ENCODE measurements at places on chromosomes 6 and 20. TPM values are rescaled to one million over a fixed set of nuclear protein-coding genes. Genes with fewer than 3 reads are reported as not detected.

Gene VGLL2
- total RNA-seq = not detected

Gene GPX6
- not detected for total RNA-seq

Gene CRISP3
- total RNA-seq = not detected

Gene CYP24A1
- total RNA-seq = not detected

Gene ADTRP
- total RNA-seq = 10.6 TPM

Gene GNMT
- 0.60 TPM for total RNA-seq

Gene ARMH2
- total RNA-seq = not detected

Gene SLC22A2
- total RNA-seq = not detected

Gene ADRM1
- total RNA-seq = 188 TPM

Gene ADAM33
- total RNA-seq = not detected

DNA sequence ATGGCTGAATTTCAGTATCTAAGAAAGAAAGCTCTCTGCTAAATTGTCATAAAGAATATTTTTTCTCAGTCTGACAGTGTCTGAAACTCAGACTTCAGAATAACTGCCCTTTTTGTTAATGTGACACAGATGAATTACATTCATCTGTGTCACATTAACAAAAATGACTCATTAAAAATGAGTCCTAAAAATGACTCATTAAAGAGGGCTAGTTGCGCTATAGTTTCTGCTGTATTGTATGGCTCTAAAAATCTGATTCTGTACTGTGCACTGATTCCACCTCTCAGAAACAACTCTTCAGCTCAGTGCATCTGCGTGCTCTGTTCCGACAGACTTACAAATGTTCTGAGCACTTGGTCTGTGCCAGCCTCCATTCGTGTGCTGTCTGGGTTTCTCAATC is 15.0 kb downstream of the RNF114 start:
- H3K27me3 ChIP-seq = no peaks in the 10 kb centered on the region
- H3K4me3 ChIP-seq = no peak overlapping the region
- no peaks in the 10 kb centered on the region for H3K4me1 ChIP-seq
- no peak for DNase-seq
- H3K27ac ChIP-seq = no peak overlapping the region
- H3K36me3 ChIP-seq = peaks cover 52% of the 10 kb centered on the region

DNA sequence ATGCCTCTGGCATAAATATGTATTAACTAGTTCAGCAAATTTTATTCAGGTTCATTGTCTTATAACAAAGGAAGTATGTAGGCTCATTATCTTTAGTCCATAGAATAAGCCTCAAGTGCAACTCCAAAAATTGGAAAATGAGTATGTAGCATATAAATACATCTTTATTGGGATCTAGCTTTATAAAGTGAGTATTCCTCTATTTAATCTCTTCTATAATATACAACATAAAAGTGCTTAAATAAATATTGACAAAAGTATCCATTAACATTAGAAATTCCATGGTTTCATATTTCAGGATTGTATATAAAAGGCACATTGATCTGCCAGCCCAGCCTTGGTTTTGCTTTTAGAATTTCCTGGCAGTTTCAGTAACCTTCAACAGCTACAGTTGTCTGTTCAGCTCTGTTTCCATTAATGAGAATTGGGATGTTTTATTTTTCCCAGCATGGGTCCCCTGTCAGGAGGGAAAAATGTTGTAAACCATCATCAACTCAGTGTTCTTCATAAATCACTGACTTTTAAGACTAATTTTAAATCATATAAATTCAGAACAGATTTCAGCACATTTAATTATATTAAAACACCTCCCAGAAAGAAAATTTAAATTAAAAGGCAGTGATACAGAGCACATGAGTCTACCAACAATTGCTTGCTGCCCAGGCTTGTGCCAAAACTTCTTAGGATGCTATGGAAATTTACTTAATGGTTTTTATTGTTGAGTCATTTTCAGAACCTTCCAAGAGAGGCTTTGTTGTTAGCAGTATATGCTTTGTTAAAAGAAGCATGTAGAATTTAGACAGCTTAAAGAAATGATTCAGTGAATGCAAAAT is 119.7 kb downstream of the ADGRG6 start:
- H3K4me1 ChIP-seq = no peaks in the 10 kb centered on the region
- no peaks in the 10 kb centered on the region for H3K36me3 ChIP-seq
- peaks cover 12% of the 10 kb centered on the region for H3K27me3 ChIP-seq
- no peak overlapping the region for H3K27ac ChIP-seq
- DNase-seq = no peak
- no peak overlapping the region for H3K4me3 ChIP-seq

- H3K36me3 ChIP-seq = no peaks in the 10 kb centered on the region
- no peak overlapping the region for H3K27ac ChIP-seq
- no peaks in the 10 kb centered on the region for H3K27me3 ChIP-seq
Observed at GRCh38 chr6:70210462-70210861, 92.4 kb downstream of the COL9A1 start.

GRCh38 chr6:107550906-107551305 is 61.0 kb downstream of the SOBP start:
- no peak for DNase-seq
- H3K27me3 ChIP-seq = peaks cover 13% of the 10 kb centered on the region
- H3K27ac ChIP-seq = no peak overlapping the region
- no peak overlapping the region for H3K4me3 ChIP-seq
- no peaks in the 10 kb centered on the region for H3K36me3 ChIP-seq
- H3K4me1 ChIP-seq = no peaks in the 10 kb centered on the region

GRCh38 chr6:6131492-6132109 is 124.9 kb upstream of the NRN1 start:
- no peak for DNase-seq
- peaks cover 2% of the 10 kb centered on the region for H3K27me3 ChIP-seq
- no peaks in the 10 kb centered on the region for H3K36me3 ChIP-seq
- H3K4me3 ChIP-seq = no peak overlapping the region

- H3K4me1 ChIP-seq = no peaks in the 10 kb centered on the region
- H3K4me3 ChIP-seq = no peak overlapping the region
- no peaks in the 10 kb centered on the region for H3K36me3 ChIP-seq
- H3K27me3 ChIP-seq = peaks cover 2% of the 10 kb centered on the region
Observed at GRCh38 chr20:40844332-40844731, 155.3 kb upstream of the MAFB start.

DNA sequence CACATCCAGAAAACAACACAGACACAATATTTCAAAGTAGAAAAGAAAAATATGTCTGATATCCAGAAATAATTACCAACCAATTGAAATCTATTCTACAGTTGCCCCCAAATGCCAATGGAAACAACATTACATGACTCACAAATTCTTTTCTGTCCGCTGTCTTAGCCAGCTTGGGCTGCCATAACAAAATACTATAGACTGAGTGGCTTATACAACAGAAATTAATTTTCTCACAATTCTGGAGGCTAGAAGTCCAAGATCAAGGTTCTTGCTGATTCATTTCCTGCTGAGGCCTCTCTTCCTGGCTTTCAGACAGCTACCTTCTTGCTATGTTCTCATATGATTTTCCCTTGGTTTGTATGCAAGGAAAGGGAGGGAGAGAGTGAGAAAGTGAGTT is 698.1 kb downstream of the DHX35 start:
- no peaks in the 10 kb centered on the region for H3K36me3 ChIP-seq
- H3K27me3 ChIP-seq = peaks cover 2% of the 10 kb centered on the region
- no peak overlapping the region for H3K4me3 ChIP-seq
- H3K27ac ChIP-seq = no peak overlapping the region
- DNase-seq = no peak
- no peaks in the 10 kb centered on the region for H3K4me1 ChIP-seq

- no peak overlapping the region for H3K27ac ChIP-seq
- no peak overlapping the region for H3K4me3 ChIP-seq
- H3K36me3 ChIP-seq = no peaks in the 10 kb centered on the region
- H3K27me3 ChIP-seq = peaks cover 15% of the 10 kb centered on the region
- DNase-seq = no peak
Observed at GRCh38 chr6:15823838-15824414, 161.1 kb upstream of the DTNBP1 start.

- H3K4me1 ChIP-seq = peaks cover 77% of the 10 kb centered on the region
- DNase-seq = no peak
- H3K4me3 ChIP-seq = peak overlapping the region; percentile 69
- peak overlapping the region; percentile 98 for H3K27ac ChIP-seq
- peaks cover 6% of the 10 kb centered on the region for H3K36me3 ChIP-seq
Observed at GRCh38 chr20:32538526-32538939, 46.6 kb downstream of the NOL4L start.

GRCh38 chr20:58584881-58585752 is 66.0 kb upstream of the STX16 start:
- DNase-seq = no peak
- H3K4me1 ChIP-seq = no peaks in the 10 kb centered on the region
- H3K36me3 ChIP-seq = no peaks in the 10 kb centered on the region
- no peak overlapping the region for H3K4me3 ChIP-seq
- H3K27me3 ChIP-seq = peaks cover 3% of the 10 kb centered on the region

DNA sequence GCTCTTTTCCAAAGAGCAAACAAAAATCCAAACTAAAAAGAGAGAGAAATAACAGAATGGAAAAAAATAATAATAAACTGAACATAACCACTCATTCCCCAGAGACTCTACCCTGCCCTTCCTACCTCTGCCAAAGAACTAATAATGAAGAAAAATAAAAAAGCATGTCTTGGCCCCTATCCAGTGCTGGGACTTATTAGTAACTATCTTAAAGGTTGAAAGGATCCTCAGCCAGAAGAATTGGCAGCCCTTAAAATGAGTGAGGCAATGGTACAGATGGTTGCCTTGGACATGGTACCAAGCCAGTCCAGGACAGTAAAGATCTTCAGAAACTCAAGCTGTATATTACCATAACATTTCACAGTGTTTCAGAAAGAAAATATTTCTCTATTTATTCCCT is 279.3 kb downstream of the HACE1 start:
- no peak overlapping the region for H3K27ac ChIP-seq
- no peak overlapping the region for H3K4me3 ChIP-seq
- peaks cover 6% of the 10 kb centered on the region for H3K27me3 ChIP-seq
- no peaks in the 10 kb centered on the region for H3K4me1 ChIP-seq
- no peak for DNase-seq

GRCh38 chr6:73134588-73134987 is 90.7 kb downstream of the KHDC1L start:
- no peak for DNase-seq
- peaks cover 3% of the 10 kb centered on the region for H3K4me1 ChIP-seq
- H3K36me3 ChIP-seq = no peaks in the 10 kb centered on the region
- H3K27me3 ChIP-seq = peaks cover 4% of the 10 kb centered on the region
- H3K4me3 ChIP-seq = no peak overlapping the region

All from activated T-helper 1 cell treated with anti-CD3 and anti-CD28 coated beads, Interleukin-12 subunit alpha, Interleukin-12 subunit beta, Interleukin-2, Interleukin-4 antibody, amounts not matched to agents 30 ng/mL and 10 ng/mL and 1 ng/mL, durations not matched to agents 14 hours and 24 hours and 36 hours (primary cell).